ENCODE measurements at places on chromosomes 11 and 22. TPM values are rescaled to one million over a fixed set of nuclear protein-coding genes. Genes with fewer than 3 reads are reported as not detected.

The B3GAT1 gene
- 0.13 TPM for polyA plus RNA-seq

The HMGXB4 gene
- polyA plus RNA-seq: 18.0 TPM

The LARGE2 gene
- polyA plus RNA-seq: 0.36 TPM

The CARNS1 gene
- polyA plus RNA-seq: 66.5 TPM

DNA sequence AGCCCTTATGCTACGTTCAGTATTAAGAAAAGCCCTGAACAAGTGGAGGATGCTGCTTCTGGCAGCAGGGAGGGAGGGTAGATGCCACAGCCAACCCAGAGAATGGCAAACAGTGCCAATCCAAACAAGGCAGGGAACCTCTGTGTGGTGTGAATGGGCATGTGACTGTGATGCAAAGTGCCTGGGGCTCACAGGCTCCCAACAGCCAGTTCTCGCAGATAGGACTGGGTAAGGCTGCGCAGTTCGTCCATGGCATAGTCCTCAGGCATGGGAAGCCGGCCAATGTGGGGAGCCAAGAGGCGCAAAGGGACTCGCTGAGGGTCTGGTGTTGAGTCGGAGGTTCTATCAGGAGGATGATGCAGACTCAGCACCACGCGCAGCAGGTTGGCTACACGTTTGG, 4.8 kb upstream of the CHRNA10 start:
- DNase-seq: no peak

DNA sequence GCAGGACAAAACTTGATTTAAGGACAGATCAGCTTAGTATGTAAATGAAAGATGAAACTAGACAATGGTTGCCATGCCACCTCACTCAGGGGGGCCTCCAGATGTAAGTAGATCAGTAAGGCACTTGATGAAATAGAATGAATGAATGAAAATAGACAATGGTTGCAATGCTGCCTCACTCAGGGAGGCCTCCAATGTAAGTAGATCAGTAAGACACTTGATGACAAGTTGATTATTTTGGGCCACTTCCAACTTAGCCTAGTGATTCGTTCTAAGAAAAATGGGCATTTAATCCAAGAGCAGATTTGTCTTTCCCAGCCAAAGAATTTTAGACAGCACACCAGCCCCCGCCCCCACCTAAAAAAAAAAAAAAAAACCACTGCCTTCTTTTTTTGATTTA, 19.2 kb upstream of the SLC5A12 start:
- no peak for DNase-seq

GRCh38 chr11:13260963-13261588, 16.5 kb upstream of the BMAL1 start:
- DNase-seq: peak; percentile 39

- DNase-seq: no peak
These were observed 201.5 kb downstream of the SOX6 start for GRCh38 chr11:16154715-16155396.

DNA sequence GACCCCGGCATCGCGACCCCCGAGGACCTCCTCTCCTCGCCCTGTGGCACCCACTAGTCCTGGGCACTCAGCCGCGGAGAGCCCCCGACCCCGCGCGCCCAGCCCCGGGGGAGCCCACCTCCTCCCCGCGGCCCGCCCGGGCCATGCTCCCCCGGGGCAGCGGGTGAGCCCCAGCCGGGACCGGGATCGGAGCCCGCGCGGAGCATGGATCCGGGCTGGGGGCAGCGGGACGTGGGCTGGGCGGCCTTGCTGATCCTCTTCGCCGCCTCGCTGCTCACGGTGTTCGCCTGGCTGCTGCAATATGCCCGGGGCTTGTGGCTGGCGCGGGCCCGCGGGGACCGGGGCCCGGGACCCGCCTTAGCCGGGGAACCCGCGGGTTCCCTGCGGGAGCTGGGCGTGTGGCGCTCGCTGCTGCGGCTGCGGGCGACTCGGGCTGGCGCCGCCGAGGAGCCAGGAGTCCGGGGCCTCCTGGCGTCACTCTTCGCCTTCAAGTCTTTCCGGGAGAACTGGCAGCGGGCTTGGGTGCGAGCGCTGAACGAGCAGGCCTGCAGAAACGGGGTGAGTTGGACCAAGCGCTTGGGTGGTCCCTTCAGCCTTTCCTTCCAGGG, 498 bp downstream of the C2CD2L start:
- DNase-seq: no peak

DNA sequence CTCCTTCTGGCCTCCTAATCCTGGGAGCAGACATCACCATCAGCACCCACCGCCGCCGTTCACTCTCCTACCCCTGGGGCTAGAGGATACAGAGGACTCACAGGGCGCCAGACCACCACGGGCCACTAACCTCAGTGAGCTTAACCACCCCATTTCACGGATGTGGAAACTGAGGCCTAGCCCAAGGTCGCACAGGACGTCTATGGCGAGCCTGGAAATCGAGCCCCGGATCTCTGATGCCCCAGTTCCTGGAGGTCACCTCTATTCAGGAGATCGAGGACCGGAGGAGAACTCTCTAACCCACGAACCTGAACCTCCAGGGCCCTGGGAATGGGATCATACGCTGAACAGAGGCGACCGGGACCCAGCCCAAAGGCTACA, 349 bp downstream of the TIMM10 start:
- no peak for DNase-seq
